ENCODE measurements at places on chromosomes 3 and 15.

GRCh38 chr15:67241132-67241855, 13.2 kb downstream of the AAGAB start:
- no peak for DNase-seq

- no peak for DNase-seq
Observed at GRCh38 chr15:63480441-63480821, 24.0 kb upstream of the USP3 start.

GRCh38 chr3:141763088-141763750, at the start of gene GRK7:
GRK7 (plus strand) TSS chr3:141763408; CDS start chr3:141778285, 14,877 bp downstream.
- no peak for DNase-seq

GRCh38 chr15:37133602-37134001, 33.3 kb upstream of the MEIS2 start:
- DNase-seq, result peak; percentile 48

DNA sequence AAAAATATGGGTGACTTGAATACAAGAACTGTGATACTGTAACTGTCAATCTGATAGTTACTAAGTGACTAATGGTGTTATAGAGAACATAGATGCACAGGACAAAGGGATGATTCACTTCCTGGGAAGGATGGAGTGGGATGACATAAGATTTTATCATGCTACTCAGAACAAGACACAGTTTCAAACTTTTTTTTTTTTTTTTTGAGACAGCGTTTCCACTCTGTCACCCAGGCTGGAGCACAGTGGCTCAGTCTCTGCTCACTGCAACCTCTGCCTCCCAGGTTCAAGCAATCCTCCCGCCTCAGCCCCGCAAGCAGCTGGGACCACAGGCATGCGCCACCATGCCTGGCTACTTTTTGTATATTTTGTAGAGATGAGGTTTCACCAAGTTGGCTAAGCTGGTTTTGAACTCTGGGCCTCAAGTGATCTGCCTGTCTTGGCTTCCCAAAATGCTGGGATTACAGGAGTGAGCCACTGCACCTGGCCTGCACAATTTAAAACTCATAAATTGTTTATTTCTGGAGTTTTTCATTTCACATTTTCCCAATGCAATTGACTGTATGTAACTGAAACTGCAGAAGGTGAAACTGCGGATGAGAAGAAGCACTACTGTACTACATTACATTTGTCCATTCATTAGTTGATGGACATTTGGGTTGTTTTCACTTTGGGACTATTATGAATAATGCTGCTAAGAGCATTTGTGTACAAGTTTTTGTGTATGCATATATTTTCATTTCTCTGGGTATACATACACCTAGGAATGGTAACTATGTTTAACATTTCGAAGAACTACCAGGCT, 40.6 kb downstream of the ADIPOQ start:
- no peak for DNase-seq

GRCh38 chr15:100275641-100276040, 66.1 kb downstream of the ADAMTS17 start:
- no peak for DNase-seq

- DNase-seq, result no peak
Observed at GRCh38 chr3:27943106-27943505, 221.0 kb upstream of the EOMES start.

DNA sequence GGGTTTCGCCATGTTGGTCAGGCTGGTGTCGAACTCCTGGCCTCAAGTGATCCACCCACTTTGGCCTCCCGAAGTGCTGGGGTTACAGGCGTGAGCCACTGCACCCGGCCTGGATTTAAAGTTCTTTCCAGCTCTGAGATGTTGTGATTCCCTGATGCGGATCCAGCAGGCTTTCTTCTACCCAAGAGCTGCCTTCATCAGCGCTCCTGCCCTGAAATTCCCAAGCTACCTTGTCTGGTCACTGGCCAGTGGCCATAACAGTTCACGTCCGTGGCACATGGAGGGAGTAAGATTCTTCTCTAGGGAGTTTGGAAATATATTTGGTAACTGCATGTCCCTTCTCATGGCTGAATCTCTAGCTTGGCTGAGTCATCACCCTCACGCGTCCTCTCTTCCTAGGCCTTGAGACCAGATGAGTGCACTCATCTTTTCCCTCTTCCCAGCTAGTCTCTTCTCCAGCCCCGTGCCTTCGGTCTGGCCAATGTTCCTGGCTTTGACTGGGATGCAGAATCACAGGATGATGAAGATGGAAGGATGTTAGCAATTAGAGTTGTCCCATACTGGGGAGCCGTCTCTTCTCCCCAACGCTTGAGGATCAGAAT, 29.8 kb upstream of the APOD start:
- DNase-seq, result no peak

DNA sequence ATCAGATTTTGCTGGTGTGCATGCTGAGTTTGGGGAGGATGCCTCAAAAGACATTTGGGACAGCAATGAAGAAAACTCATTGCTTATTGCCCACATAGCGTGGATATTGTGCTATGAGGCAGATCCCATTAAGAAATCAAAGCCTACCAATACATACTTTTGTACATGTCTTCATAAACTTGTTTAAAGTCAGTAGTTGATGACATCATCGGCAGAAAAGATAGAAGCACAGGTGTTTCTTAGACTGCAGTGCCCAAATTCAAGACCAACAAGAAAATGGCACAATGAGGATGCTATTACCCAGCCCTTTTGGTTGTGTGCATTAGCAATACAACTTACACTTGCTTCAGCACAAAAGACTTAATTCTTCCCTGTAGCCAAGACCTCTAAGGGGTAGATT, 428.7 kb upstream of the RARB start:
- no peak for DNase-seq

GRCh38 chr3:152200476-152201420, 68.0 kb upstream of the MBNL1 start:
- DNase-seq, result no peak

GRCh38 chr3:59946401-59946800, 896.6 kb upstream of the CFAP20DC start:
- DNase-seq, result no peak

DNA sequence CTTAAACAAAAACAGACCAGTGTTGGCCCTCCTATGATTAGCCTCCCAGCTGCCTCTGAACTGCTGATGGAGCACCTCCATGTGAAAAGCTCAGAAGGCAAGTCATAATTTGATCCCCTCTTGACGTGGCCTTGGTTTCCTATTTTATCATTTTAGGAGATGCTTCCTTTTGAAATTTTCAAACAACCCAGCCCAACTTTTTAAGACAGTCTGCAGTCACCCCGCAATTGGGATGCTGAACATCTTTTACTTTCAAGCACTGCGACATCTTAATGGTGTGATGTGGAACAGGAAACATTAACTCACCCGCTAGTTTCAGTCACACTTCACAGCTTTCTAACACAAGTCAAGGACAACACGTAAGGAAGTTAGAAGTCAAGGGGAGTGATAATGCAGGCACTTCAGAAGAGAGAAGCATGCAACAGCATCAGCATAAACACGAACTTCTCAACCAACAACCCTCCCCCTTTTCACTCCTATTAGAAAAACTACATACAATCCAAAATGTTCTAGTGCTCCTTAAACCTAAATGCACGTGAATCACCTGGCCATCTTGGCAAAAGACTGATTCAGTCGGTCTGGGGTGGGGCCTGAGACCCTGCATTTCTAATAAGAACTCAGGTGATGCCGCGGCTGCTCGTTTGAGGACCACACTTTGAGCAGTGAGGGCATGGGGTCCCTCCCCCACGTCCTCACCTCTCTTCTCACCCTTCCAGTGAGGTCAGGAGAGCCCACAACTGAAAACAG, 161.5 kb downstream of the FOXP1 start:
- no peak for DNase-seq

DNA sequence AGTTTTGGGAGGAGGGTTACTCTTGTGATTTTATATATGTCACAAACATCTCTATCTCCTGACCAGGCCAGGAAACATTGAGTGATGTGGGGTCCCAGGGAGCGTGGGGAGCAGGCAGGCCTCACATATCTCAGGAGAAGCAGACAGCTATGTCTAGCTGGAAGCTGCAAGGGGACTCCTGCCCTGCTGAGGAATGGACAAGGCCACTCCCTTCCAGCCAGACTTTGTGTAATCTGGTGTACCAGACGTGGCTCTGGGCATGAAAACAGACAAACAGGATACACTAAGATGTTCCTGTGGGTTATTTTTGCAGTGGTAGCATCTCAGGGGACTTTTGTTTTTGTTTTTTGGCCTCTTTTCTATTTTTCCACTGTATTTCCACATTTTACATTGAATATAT, 23.2 kb downstream of the CYP8B1 start:
- no peak for DNase-seq

Data from globus pallidus (tissue), 1 donor.